Cardiac muscle cell (in vitro differentiated cells and primary cell): ENCODE measurements at places on chromosomes 3 and 15. TPM values are rescaled to one million over a fixed set of nuclear protein-coding genes. Genes with fewer than 3 reads are reported as not detected.

DNA sequence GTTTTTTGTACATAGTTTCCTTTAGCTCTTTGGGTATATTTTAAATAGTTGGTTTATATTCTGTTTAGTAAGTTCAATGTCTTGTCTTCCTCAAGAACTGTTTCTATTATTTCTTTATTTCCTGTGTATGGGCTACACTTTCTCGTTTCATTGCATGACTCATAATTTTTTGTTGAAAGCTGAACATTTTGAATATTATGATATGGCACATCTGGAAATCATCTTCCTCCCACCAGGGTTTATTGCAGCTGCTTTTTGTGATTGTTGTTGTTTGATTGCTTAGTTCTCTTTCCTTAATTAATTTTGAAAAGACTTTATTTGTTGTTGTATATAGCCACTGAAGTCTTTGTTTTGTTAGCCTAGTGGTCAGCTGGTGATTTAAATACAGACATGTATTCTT lies 43.8 kb downstream of the LSM3 start:
- no peak for DNase-seq

DNA sequence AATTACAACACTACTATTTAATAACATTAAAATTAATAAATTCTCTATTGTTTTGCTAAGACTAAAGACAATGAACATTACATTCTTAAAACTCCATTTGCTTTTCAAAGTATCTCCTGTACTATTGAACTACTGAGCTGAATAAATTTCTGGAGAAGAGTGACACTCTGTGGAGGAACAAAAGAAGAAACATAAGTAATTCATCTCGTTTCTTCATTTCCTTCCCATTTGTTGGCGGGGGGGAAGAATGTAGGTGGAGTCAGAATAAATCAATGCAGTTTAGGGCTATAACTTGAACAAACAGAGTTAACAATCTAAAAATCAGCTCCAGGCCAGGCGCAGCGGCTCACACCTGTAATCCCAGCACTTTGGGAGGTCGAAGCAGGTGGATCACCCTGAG lies 32.7 kb downstream of the EFHB start:
- peak; percentile 33 for DNase-seq

The KAT2B gene
- 17.3 and 18.6 TPM in 2 replicates for polyA plus RNA-seq

- no peak for DNase-seq
Observed at GRCh38 chr3:123158330-123158729, 43.4 kb upstream of the SEC22A start.

DNA sequence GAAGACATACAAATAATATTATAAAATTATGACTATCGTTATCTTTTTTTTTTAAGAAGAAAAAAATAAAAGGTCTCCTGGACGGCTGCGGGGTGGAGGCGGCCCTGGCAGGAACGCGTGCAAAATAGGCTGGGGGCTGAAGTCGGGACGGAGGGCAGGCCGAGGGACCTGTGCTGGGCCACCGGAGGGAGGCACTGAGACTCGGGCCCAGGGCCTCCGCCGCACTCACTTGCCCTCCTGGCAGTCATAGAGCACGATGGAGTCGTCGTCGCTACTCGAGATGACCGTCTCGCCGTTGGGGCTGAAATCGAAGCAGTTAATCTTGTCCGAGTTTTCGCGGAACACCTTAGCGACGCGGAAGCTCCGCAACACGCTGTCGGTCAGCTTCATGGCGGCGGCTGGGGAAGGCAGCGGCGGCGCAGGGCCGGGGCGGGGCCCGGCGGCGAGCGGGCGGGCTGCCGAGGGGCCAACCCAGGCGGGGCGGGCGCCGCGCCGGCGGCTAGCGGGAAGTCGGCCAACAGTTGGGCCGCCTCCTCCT lies 408 bp downstream of the WDR82 start:
- peak; percentile 70 for DNase-seq

DNA sequence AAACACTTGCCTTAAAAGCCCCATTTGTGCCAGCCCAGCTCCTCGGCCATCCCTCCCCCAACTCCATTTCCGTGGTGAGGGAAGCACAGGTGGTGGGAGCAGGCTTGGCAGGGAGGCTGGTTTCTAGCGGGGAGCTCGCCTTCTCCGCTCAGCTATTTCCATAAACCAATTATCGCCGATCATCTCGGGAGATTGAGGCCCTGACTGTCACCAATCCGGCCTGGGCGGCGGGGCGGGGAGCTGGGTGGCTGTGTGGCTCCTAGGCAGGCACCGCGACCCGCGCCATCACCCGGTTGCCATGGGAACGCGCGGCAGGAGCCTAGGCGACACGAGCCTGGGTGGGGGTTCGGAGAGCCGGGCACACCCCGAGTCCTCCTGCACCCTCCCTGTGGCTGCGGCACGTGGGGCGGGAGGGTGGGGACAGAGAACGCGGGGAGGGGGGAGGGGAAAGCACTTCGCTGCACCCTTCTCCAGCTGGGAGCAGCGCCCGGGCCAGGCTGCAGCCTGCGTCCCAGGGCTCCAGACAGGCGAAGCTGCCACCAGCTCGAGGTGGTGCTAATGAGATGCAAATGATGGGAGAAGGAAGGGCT lies 9.3 kb downstream of the CCDC33 start:
- DNase-seq: peak; percentile 45

The LIPC gene
- not detected in 2 replicates for polyA plus RNA-seq

- DNase-seq: no peak
Observed at GRCh38 chr3:142912402-142913172, 23.7 kb upstream of the PCOLCE2 start.

GRCh38 chr3:50930371-50931208 lies 255.9 kb downstream of the DOCK3 start:
- no peak for DNase-seq

DNA sequence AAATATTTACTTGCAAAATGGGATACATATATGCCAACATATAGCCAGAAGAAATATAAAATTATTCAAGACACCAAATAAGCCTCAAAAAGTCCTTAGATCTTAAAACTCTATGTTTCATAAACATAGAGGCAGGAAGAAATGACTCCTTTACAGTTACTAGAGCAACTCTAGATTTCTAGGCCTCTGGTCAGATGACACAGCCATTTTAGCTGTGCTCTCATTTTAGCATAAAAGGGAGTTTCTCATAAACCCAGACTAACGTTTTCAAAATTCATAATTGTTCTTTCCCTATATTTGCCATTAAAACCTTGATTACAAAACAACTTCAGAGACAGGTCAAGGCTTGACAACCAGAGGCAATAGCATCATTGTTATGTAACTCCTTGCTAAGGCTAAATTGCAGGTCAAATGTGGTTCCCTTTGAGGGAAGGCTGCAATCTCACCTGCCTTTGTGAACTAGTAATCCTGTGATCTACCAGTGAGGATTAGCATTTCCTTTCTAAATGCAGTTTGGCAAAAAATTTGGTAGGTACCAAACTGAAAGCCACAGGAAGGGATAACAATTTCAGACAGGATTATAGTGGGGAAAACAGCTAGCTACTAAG lies 8.2 kb downstream of the THOC7 start:
- DNase-seq: no peak

DNA sequence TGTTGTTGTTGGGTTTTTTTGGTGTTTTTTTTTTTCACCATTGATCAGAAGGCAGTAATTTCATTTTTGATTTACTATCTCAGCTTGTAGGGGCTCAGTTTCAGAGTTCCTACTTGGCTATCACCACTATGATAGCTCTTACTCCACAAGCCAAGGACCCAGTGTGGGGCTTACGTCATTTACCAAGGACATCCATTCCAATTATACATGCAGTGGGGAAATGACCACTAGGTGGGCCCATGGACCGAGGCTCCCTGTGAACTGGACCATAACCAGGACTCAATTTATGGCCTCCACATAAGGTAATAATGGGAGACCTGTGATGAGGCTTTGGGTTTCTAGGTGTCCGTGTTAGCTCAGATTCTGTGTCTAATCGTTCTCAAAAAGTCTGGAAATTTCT lies 67.5 kb upstream of the CACNA1D start:
- no peak for DNase-seq

GRCh38 chr3:174132006-174132405 lies 727.1 kb upstream of the NAALADL2 start:
- no peak for DNase-seq

- DNase-seq: no peak
Observed at GRCh38 chr15:100248236-100248635, 93.5 kb downstream of the ADAMTS17 start.

The MCF2L2 gene
- polyA plus RNA-seq: 4.4 and 7.1 TPM in 2 replicates
